ENCODE measurements at places on chromosomes 12 and 14.

GRCh38 chr14:104117341-104118005 lies 20.9 kb upstream of the KIF26A start:
- DNase-seq, result no peak

GRCh38 chr12:7994731-7995205 lies 37.7 kb upstream of the FOXJ2 start:
- DNase-seq, result no peak

GRCh38 chr12:70366581-70367257 lies 629 bp downstream of the KCNMB4 start:
- DNase-seq, result no peak

DNA sequence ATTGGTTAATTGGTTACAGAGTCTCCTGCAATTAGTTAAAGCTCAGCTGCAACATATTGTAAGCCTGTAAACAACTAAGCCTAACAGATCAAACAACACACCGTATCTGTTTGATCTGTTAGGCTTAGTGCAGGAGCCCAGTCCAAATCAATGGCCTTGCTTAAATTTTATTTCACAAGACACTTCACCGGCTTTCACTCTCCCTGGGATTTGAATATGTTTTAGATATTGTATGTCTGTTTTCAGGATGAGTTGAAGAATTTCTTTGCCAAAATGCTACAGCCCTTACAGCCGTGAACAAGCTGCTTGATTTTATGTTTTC lies 5.5 kb upstream of the RNASE1 start:
- no peak for DNase-seq

- no peak for DNase-seq
Measured at GRCh38 chr12:126952096-126953007, 1314.6 kb upstream of the TMEM132C start.

DNA sequence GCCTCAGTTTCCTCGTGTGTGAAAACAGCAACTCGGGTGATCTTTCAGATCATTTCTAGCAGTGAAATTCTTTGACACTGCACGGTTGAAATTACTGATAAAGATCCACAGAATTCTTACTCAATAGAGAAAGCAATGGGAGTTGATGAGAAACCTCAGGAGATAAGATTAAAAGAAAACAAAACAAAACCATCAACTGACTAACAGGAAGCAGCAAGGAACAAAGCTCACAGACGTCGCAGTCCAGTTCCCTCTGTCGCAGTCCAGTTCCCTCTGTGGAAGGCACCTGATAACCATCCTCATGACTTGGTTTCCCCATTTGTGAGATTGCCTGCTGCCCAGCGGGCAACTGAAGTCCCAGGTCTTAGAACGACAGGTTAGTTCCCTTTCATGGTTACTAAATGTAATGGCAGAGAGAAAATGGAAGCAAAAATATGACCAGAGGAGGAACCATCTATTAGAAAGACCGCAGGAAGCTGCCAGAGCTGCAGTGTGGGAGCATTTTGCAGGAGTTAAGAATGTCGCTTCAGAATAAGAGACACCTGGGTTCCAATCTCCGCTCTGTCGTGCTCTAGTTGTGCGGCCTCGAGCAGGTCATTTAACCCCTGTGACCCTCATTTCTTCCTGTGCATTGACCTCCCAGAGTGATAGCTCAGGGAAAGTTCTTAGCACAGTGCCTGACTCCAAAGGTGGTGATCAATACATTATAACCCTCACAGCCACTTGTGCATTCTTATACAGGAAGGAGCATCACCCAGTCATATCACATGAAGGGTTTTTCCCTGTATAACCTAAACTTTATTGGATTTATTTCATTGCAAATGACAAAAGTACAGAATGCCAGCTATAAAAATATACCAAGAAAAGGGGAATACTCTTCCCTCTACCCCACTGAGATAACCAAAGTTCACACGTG lies 5.1 kb upstream of the MED13L start:
- no peak for DNase-seq

DNA sequence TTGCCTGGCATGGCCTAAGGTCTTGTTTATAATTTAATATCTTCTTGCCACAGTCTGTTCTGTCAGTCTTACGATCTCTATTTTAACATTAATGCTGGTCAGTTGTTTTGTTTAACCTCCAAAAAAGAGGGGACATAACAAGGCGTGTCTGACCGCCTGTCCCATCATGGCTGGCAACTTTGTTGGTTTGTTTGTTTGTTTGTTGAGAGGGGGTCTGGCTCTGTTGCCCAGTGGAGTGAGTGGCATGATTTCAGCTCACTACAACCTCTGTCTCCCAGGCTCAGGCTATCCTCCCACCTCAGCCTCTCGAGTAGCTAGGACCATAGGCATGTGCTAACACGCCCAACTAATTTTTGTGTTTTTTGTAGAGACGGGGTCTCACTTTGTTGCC lies 36.1 kb upstream of the ITPR2 start:
- no peak for DNase-seq

DNA sequence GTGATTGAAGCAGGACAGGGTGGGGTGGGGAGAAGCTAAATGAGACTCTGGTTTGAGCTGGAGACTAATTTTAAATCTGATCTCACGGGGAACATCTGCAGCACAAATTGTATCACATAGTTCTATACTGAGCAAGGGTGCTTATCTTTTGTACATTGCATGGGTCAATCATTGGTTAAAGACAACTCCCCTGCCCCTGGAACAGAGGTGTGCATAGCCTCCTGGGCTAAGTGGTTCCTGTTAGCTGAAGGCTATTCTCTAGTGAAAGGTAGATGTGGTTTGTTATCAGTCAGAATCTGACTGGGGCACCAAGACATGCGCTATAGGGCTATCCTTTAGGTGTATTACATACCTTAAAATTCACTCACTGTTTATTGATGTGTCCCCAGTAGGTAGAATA lies 103.9 kb upstream of the KITLG start:
- no peak for DNase-seq

GRCh38 chr12:128316973-128317526 lies 50.1 kb downstream of the TMEM132C start:
- DNase-seq, result no peak

DNA sequence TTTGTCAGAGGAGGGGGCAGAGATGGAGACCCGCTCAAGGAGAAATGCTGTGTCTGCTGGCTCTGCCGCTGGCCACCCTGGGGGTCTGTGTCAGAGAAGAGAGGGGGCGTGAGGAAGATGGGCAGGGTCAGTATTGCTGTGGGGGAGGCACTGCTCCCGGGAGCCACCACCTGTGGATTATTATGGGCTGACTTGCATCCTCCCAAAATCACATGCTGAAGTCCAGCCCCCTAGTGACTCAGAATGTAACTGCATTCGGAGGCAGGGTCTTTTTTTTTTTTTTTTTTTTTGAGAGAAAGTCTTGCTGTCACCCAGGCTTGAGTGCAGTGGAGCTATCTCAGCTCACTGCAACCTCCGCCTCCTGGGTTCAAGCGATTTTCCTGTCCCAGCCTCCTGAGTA lies 12.3 kb downstream of the ABCD4 start:
- no peak for DNase-seq

DNA sequence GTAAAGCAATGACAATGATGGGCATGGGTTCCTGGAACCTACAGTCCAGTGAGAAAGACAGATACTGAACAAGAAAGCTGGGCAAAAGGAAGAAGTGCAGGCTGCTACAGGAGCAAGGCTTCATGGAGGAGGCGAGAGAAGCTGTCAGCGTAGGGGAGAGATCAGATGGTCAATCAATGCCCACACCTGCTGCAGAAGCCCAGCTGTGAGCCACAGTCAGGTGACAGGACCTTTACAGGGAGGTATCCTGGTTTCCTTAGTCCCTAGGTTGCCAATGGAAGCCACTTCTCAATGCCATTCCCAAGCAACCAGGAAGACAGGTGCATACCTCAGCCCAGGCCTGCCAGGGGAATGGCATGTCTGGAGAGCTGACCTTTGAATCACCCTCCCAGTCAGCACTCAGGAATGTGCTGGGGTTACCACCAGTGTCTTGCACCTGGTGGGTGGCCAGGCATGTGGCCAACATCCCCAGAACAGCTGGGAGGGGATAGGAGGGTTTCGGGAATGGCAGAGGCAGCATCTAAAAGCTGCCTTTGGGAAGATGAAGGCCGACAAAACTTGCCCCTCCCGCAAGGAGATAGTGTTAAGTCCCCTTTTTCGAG lies 170.3 kb downstream of the TTC7B start:
- no peak for DNase-seq

GRCh38 chr12:22626406-22626805 lies 1.4 kb downstream of the ETNK1 start:
- DNase-seq, result no peak

GRCh38 chr12:66978802-66979201 lies 290.4 kb upstream of the CAND1 start:
- DNase-seq, result no peak

DNA sequence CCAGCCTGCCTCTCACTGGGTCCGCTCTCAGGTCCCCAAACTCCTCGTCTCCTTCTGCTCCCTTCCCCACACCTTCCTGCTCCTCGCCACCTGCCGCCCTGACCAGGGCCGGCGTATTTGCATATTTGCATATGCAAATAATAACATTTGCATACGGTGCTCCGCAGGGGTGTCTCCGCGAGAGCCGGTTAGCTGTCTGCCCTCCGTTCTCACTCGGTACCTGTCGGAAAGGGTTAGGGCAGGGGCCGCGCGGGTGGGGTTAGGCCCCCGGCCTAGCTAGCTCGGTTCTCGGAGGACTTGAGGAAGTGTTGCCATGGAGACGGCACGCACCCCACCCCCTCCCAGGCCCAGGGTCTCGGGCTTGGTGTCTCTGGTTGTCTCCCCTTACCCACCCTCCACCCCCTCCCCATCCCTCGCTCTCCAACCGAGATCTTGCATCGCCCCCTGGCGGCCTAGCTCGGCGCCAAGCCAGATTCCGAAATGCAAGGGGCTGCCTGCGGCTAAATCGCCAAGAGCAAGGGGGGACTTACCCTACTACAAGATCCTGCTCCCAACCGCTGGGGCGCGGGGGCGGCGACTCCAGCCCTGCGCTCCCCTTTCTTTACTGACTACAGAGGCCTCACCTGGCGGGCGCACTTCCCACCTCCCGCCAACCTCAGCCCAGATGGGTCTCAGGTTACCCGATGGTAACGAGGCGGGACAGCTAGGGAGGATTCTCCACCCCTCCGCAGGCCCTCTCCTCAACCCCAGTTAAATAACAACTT lies 8.1 kb downstream of the STAC3 start:
- no peak for DNase-seq

GRCh38 chr12:124191966-124192365 lies 102.9 kb upstream of the RFLNA start:
- no peak for DNase-seq

GRCh38 chr12:121107681-121108080 lies 25.0 kb upstream of the P2RX7 start:
- no peak for DNase-seq

DNA sequence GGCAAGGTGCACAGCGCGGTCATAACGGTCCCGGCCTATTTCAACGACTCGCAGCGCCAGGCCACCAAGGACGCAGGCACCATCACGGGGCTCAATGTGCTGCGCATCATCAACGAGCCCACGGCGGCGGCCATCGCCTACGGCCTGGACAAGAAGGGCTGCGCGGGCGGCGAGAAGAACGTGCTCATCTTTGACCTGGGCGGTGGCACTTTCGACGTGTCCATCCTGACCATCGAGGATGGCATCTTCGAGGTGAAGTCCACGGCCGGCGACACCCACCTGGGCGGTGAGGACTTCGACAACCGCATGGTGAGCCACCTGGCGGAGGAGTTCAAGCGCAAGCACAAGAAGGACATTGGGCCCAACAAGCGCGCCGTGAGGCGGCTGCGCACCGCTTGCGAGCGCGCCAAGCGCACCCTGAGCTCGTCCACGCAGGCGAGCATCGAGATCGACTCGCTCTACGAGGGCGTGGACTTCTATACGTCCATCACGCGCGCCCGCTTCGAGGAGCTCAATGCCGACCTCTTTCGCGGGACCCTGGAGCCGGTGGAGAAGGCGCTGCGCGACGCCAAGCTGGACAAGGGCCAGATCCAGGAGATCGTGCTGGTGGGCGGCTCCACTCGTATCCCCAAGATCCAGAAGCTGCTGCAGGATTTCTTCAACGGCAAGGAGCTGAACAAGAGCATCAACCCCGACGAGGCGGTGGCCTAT lies 875 bp downstream of the HSPA2 start:
- DNase-seq, result no peak

- no peak for DNase-seq
Measured at GRCh38 chr14:69481815-69482568, 2.5 kb upstream of the PLEKHD1 start.

DNA sequence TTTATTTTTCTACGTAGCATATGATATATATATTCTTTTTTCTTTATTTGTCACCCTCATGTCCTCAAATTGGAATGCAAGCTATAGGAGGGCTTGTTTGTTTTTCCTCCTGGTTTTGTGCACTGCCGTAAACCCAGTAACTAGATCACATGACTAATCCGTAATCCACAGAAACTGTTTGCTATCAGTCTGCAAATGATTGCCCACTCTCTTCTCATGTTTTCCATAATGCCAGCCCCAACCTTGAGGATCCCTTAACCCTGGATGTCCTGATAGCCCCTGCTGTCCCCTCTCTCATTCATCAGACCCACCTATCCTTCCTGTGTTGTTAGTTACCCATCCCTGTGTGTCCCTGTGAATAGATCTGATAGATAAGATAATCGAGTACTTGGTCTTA lies 94.0 kb downstream of the TSPAN9 start:
- no peak for DNase-seq

DNA sequence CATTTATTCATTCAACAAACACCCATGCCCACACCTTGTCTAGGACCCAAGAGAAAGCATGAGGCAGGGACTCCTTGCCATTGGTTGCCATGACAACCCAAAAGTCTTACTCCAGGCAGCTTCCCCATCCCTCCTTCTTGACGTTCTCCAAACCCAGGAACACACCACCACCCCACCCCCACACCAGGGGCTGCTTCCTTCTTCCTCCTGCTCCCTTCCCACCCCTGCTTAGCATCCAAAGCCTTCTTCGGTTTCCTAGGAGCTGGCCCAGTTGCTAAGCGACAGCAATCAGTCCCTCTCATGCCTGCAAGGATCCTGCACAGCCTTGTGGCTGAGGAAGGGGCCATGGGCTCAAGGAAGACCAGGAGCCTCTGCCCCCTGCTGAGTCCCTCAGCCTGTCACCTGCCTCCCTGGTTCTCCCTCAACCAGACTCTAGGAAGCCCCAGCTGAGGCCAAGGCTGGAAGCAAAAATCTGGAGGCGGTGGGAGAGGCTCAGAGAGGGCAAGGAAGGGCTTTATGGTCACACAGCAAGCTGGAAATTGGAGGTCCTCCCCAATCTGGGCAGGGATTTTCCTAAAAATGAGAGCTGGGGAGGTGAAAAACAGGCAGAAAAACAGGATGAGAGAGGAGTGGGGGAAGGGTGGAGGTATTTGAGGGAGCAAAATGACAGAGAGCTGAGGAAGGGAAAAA lies 15.4 kb downstream of the RASAL1 start:
- DNase-seq, result no peak

GRCh38 chr12:64181430-64182291 lies 40.4 kb downstream of the KICS2 start:
- DNase-seq, result no peak

DNA sequence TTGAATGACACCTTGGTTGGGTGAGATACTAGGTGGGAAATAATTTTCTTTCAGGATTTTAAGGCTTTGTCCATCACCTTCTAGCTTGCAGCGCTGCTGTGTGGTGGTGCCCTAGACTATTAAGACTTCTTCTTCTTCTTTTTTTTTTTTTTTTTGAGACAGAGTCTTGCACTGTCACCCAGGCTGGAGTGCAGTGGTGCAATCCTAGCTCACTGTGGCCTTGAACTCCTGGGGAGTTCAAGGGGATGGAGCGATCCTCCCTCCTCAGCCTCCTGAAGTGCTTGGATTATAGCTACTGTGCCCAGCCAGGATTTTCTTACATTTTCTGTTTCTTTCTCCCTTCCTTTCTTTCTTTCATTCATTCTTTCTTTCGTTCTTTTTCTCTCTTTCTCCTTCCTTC lies 10.3 kb upstream of the MTA1 start:
- no peak for DNase-seq
